ENCODE measurements at places on chromosomes 16 and 17.

DNA sequence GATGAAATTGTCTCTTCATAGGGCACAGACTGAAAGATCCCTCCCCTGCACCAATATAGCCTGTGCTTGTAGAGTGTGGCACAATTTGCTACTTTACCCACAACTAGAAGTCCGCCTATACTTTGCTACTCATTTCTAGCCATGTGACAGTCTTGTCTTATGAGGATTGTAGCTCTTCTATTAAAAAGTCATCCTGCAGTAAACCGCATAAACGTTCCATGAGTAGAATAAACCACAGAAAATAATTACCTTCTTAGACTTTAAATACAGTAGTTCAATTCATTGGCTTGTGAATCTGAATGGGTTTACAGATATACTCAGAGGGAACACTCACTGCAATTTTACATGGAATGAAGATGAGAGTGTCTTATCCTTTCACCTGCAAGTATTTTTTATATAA, 4.4 kb downstream of the KRT27 start:
- DNase-seq: no peak

- no peak for DNase-seq
Observed at GRCh38 chr17:55124730-55125360, 139.9 kb upstream of the HLF start.

DNA sequence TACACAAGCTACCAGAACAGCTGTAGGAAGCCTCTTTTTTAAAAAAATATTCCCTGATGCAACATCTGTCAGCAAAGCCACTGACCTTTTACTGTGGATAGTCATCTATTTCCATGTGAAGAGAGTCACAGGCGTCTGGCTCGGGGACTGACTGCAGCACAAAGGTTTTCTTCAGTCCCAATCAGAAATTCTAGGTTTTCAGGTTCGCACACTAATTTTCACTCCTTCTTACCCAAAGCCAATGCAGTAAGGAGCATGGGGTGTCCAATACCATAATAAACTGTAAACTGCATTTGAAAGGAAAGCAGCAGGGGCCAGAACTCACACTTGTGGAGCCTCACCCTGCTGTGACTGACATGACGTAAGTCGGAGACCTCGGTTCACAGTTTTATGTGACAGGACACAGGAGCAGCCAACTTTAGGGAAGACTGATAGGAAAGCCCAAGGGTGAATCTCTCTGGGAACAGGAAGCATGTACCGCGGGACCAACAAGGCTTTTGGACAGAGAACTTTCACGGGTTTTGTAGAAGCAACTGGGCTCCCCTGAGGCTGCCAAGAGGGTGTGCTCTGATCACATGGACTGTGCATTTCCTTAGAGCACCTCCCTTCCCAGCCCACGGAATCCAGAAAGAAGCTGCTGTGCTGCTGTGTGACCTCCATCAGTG, 9.1 kb upstream of the TMEM100 start:
- DNase-seq: no peak

DNA sequence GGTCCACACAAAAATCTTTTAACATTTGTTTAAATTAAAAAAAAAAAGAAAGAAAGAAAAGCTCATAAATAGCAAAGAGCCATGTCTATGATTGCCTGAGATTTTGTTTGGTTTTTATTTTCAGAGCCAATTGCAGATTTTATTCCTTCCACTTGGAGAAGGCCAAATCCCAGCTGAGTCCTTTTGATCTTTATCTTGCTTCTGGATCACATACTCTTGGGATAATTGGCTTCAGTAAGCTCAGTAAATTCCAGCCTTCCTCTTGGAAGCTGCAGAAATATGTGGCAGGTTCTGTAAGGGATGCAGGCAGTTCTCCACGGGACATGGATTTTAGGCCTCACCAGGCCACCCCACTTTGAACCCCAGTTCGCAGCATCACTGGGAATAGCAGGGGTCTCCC, 63.3 kb upstream of the TMC5 start:
- no peak for DNase-seq

GRCh38 chr17:58330538-58330996, 2.0 kb upstream of the TSPOAP1 start:
- no peak for DNase-seq

DNA sequence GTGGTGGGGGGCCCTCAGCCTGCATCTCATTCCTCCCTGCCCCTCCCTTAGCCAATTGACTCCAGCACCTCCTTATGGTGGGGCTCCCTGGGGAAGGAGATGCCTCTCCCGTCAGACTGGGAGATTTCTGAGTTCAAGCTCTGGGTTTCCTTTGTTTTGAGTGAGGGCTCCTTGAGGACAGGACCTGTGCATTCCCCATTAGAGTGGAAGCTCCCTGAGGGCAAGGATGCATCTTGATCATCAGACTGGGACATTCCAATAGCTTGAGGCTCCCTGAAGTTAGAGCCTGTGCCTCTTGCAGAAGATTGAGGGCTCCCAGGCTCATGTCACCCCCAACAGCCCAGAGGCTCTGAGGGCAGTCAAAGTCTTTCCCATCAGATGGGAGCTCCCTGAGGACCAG, 23.6 kb downstream of the TNS4 start:
- no peak for DNase-seq

- peak; percentile 46 for DNase-seq
Observed at GRCh38 chr17:1709971-1710806, at the start of gene TLCD2. TLCD2 (minus strand) TSS chr17:1710377; CDS start chr17:1710242, 135 bp downstream.

GRCh38 chr16:85522842-85523601, 90.1 kb upstream of the GSE1 start:
- peak; percentile 55 for DNase-seq

- DNase-seq: peak; percentile 94
Observed at GRCh38 chr17:75785016-75785890, 647 bp downstream of the UNK start.

- peak; percentile 66 for DNase-seq
Observed at GRCh38 chr17:42010898-42011516, 6.2 kb downstream of the DNAJC7 start.

- DNase-seq: no peak
Observed at GRCh38 chr16:27430923-27431484, 29.0 kb downstream of the IL21R start.

GRCh38 chr16:51359141-51359955, 208.3 kb upstream of the SALL1 start:
- no peak for DNase-seq

DNA sequence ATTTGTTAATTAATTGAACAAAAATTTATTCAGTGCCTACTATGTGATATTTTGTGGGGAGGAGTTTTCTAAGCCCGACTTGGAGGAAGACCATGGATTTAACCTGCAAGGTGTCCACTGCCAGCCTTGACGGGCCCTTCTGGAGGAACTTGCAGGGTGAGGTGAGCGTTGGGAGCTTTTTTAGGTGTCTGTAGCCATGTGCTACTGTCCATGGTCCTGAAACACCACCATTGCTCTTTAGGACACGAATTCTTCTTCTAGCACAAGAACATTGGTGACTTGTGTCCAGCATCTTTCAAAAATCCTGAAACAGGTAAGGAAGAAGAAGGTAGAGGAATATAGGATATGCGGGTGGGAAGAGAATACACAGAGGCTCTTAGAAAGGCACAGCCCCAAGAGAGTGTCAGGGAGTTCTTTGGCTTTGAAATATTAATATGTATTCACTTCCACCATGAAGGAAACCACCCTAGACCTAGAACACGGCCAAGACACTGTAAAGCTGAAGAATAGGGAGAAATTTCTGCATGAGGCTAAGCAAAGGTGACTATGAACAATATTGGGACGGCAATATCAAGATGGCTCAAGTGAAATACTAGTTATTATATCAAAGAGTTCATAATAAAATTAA, 27.9 kb upstream of the OR4D1 start:
- peak; percentile 32 for DNase-seq

- no peak for DNase-seq
Observed at GRCh38 chr16:3767333-3767986, 50.1 kb upstream of the TRAP1 start.

DNA sequence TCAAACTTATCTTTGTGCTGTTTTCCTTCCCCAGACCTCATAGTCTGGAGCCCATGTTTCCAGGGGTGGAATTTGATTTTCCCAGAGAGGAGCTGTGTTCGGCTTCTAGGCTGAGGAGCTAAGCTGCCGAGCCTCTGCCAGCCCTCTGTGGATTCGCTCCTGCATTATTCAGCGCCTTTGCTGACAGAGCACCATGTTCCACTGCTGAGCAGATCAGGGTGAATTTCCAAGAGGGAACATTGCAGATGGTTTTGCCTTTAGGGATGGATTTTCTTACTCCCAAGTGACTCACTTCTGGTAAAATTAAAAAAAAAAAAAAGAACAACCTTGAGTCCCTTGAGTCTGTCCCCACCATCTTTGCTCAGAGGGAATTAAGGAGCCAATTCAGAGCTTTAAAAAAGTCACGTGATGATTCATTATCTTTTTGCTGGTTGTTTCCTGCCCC, 229.5 kb downstream of the PRKCA start:
- DNase-seq: peak; percentile 59

DNA sequence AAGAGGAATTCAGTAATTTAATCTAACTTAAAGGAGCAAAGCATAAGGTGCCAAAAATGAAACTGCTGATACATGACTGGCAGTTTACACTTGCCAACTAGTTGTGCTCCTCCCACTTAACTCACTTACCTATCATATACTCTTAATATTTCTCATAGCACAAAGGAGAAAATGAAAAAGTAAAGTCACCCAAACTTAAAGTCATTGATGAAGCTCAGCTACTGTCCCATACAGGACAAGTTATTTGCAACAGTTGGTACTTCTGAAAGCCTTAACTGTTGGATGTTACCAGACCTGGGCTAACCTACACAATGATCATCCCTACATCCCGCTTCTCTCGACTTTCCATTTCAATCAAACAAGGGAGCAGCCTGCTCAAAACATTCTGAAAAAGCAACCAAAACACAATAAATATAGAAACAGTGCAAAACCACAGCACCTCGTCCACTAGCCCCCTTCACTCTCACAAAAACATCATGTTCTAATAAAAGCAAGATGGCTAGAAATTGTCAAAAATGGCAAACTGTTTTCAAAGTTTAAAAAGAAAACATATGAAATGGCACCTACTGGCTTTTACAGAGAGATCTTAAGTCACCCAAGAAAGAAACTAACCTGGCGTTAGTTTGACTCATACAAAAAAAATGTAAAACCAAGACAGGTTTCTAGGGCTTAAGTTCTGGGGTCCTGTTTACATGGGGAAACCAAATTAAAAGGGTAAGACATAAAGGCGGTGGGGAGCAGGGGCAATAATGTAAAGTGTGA, 868 bp downstream of the MED13 start:
- DNase-seq: peak; percentile 40

GRCh38 chr17:76710863-76711611, at the start of gene MXRA7:
MXRA7 (minus strand) TSS chr17:76710965; CDS start chr17:76710946, 19 bp downstream.
- peak; percentile 43 for DNase-seq

GRCh38 chr16:27813591-27813990, 249.9 kb downstream of the GSG1L start:
- no peak for DNase-seq

GRCh38 chr17:82063424-82064415, 1.9 kb downstream of the DUS1L start:
- no peak for DNase-seq

- peak; percentile 57 for DNase-seq
Observed at GRCh38 chr17:81870131-81870980, 781 bp downstream of the ARHGDIA start.

Measured in HT1080 (cell line).